ENCODE measurements at places on chromosomes 6 and 20.
A peak's percentile ranks its signal among the peaks of the same experiment; 100 is the strongest.

DNA sequence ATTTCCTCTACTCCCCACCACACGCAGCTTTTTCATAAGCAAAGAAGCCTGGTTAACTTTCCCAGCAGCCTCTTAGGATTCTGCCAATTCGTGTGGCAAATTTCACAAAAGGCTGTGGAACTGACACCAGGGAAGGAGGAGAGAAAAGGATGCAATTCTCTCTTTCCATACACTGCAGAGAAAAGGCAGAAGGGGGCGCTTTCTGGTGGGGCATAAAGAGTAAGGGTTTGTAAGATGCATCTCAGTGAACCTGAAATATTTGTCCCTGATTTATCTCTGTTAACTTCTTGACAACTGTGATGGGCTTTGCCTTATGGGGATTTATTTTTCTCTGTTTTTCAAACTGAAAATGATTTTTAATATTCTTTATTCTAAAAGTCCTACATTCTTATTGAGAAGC, 45.5 kb upstream of the GLP1R start:
- no peak for DNase-seq

DNA sequence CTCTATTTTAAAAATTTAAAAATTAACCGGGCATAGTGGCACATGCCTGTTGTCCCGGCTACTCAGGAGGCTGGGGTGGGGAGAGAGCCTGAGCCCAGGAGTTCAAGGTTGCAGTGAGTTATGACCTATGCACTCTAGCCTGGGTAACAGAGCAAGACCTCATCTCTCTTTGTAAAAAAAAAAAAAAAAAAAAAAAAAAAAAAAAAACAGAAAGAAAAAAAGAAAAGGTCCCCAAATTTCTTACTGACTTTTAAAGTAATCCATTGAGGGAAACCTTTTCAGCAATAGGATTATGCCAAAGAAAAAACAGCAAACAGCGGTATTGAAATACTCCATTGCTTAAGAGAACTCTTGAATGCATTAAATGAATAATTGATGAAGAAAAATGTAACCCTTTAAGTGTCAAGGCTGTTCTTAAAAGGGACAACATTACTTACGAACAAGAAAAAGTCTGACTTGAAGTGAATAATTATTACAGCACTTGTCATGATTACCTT, 6.0 kb upstream of the DNAAF9 start:
- DNase-seq: no peak

DNA sequence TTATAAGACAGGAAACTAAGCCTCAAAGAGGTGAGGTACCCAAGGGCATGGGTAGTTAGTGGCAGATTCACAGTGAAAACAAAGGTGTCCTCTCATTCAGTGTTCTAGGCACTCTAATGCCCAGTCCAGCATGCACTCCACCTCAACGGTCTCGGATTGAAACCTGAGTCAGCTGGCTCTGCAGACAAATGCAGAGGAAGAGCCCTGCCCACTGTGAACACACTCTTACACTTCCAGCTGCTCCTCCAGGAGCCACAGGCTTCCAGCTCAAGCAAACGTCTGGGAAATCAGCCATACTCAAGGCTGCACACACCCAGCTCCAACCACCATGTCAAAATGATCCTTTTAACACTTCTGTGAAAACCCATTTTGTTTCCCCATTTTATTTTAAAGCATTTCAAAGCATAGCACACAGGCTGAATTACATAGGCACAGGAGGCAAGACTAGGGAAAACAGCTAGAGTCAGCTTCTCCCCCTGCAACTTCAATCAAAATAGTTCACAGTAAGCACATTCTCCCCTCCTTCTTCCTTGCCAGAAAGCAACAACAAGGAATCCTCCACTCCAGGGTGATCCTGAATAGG, 3.0 kb upstream of the IL17A start:
- no peak for DNase-seq

DNA sequence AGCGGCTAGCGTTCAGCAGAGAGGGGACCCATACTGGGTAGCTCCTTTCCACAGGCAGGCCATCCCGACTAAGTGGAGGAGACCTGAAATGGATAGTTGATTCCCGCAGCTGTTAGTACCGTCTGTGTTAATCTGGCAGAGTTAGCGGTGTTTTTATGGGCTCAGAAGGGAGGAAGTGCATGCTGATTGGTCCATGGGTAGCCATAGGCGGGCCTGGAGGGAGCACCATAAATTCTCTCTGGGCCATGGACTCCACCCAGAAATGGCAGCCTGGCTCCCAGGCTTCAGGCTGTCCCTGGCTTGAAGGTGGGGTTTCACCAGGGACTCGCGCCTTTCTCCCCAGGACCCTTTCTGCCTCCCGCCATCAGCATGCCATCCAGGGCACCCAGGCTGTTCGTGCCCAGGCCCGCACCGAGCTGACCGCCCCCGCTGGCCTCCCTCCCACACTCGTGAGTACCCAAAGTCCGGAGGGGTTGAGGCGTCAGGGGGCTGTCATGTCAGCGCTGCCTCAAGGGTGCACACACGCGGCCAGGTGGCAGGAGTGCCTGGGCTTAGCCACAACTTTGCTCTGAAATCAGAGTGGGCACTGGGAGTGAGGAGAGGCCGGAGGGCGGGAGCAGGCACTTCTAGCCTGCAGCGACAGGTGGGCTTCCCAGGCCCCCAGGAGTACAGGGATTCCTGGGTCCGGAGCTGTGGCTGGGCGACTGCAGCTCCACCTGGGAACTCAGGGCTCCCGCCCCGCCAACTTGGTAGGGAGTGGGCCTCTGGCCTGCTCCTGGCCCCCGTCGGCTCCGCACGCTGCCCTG, 694.3 kb upstream of the FLRT3 start:
- DNase-seq: no peak

GRCh38 chr20:43537921-43538877, 20.6 kb upstream of the SGK2 start:
- DNase-seq: peak; percentile 67

DNA sequence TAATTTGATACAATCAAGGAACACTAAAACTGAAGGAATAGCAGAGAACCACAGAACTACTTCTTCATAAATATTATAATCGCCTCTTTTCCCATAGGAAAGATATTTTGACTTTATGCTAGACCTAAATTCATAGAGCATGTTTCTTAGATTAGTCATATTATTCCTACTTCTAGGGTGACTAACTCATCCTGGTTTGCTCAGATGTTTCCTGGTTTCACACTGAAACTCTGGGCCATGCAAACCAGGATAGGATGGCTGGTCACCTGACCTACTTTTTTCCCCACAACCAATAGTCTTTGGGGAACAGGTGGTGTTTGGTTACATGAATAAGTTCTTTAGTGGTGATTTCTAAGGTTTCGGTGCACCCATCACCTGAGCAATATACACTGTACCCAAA, 42.8 kb downstream of the MMS22L start:
- DNase-seq: no peak

DNA sequence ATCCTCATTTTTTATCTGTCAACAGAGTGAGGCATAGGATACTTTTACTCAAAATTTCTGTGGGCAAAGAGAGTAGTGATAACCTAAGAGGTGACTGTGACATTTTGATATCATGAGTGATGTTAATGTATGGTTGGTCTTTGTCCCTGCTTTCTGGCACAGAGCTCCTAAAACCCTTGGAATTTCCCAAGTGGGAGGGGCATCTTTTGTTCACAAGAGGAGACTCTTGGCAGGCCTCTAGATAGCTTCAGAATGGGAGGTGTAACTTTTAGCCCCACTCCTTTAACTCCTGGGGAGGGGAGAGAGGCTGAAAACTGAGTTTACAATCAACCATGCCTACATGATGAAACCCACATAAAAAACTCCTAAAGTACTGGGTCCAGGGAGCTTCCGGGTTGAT, 527.8 kb downstream of the RFPL4B start:
- no peak for DNase-seq

- DNase-seq: no peak
Measured at GRCh38 chr6:153051801-153052200, 49.3 kb upstream of the MTRF1L start.

DNA sequence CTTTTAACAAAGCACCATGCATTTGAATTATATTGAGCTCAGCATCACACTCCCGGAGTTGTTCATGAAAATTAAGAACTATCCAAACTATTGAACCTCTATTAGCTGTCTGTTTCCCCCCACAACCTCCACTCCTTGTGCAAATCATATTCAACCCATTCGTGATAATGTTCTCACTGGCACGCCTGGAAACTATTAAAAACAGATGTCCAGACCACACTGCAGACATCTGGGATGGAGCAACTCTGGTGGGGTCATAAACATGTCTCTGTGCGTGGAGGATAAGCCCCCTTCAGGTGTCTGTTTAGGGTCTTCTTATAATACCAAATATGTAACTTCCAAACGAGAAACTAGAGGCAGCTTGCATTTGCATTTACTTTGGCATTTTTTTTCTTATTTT, 193.7 kb downstream of the TFAP2A start:
- DNase-seq: no peak

- DNase-seq: no peak
Measured at GRCh38 chr6:82195619-82196018, 51.9 kb downstream of the IBTK start.

DNA sequence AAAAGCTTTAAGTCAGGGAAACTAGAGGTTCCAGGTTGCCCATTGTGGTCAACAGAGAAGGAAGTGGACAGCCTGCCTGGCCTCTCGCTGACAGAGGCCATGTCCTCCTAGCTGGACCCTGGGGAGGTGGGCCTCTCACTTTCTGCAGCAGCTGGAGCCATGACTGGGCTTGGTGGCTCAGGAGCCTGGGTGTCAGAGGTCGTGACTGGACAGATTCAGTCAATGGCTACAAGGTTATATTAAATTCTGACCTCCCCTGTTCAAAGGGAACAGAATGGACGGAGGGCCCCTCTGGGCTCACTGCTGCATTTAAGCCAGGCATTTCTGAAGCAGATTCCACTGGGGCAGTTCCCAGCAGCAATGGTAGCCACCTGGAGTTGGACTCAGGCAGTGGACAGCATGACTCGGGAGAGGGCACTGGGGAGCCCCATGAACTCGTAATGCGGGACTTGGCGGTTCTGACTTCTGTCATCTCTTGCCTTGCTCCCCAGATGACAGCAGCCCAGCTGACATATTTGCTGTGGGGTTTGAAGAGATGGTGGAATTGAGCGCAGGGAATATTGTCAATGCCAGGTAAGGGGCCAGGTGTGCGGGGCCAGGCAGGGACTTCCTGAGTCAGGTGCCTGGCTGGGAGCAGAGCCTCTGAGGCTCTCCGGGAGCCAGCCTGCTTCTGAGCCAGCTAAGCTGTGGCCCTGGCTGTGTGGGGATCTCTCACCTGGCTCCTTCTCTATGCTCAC, 86.7 kb downstream of the SYNJ2 start:
- no peak for DNase-seq

- no peak for DNase-seq
Measured at GRCh38 chr6:33330736-33331135, 13.2 kb upstream of the ZBTB22 start.

DNA sequence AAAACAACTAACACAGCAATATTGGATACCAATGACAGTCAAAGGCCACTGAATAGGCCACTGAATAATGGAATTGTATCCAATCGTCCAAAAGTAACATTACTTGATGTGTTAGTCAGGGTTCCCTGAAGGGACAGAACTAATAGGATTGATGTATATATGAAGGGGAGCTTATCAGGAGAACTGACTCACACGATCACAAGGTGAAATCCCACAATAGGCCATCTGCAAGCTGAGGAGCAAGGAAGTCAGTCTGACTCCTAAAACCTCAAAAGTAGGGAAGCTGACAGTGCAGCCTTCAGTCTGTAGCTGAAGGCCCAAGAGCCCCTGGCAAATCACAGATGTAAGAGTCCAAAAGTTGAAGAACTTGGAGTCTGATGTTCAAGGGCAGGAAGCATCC, 571.4 kb downstream of the PRKN start:
- no peak for DNase-seq

- DNase-seq: no peak
Measured at GRCh38 chr20:22491194-22491505, 93.2 kb downstream of the FOXA2 start.

DNA sequence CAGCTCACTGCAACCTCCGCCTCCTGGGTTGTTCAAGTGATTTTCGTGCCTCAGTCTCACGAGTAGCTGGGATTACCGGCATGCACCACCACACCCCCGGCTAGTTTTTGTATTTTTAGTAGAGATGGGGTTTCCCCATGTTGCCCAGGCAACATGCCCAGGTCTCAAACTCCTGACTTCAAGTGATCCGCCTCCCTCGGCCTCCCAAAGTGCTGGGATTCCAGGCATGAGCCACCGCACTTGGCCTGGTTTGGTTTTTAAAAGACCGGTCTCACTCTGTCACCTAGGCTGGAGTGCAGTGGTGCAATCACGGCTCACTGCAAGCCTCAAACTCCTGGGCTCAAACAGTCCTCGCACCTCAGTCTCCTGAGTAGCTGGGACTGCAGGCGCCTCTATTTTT, 40.1 kb downstream of the VSTM2L start:
- DNase-seq: no peak

GRCh38 chr6:150486048-150486447, 113.6 kb upstream of the PLEKHG1 start:
- DNase-seq: no peak

DNA sequence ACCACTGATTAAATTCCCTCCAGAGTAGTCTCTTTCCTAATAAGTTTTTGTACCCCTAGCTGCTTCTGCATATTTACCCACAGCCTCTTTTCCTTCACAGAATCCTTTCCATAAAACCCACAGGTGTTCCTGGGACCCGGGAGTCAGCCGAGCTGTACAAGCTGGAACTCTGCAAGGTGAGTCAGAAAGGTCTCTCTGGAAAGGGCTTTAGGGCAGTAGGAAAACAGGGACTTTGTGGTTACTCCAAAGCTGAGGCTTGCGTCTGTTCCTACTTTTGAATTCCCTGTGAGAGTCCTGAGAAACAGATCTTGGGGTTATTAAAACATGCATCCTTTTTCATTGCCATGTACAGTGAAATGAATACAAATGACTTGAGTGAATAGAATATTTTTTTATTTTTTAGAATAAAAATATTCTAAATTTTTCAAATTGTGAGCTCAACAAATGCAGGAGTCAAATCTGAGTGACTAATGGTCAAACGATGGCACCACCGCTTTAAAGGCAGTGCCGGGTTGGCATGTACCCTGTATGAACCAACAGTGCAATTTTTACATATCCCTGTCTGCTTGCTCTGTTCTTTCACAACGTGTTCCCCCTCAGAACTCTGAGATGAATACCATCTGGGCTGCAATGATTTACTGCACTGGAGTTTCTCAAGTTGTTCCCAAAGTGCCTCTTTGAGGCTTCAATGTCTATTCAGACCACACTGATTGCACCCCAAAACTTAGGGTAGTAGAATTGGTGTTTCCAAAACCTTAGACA, 78.4 kb downstream of the GFRAL start:
- no peak for DNase-seq

DNA sequence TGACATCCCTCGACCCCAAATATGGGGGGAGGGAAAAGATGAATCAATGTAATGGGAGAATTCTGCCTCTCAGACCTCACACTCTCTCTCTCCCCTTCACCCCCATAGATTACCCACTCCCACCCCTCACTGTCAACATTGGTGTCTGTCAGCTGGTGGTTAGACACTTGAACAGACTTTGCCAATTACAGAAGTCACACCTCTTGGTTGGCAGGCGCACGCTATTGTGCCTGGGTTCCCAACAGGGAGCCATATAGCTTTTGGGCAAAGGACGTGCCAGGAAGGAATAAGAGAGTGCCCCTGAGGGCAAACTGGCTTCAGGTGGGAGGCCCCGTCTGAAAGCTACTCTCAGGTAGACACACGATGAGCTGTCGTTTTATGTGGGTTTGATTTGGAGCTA, 54.1 kb upstream of the FYN start:
- no peak for DNase-seq

All from ovary (tissue), 10 donors.